ENCODE measurements at places on chromosomes 1 and 21. TPM values are rescaled to one million over a fixed set of nuclear protein-coding genes. Genes with fewer than 3 reads are reported as not detected.

RORC gene
- 18.0 TPM for polyA plus RNA-seq

SIK1 gene
- polyA plus RNA-seq, result under 0.01 TPM

IFFO2 gene
- 1.2 TPM for polyA plus RNA-seq

ITGB2 gene
- polyA plus RNA-seq, result 103 TPM

SLC2A1 gene
- 4.2 TPM for polyA plus RNA-seq

PCP4L1 gene
- polyA plus RNA-seq, result 2.3 TPM

RCAN3 gene
- polyA plus RNA-seq, result 5.1 TPM

CFAP74 gene
- polyA plus RNA-seq, result 0.03 TPM

LAMB3 gene
- polyA plus RNA-seq, result 49.4 TPM

TCHH gene
- polyA plus RNA-seq, result not detected

RAB25 gene
- 201 TPM for polyA plus RNA-seq

All from sigmoid colon (tissue), 7 donors.